ENCODE measurements at places on chromosomes 6 and 20. TPM values are rescaled to one million over a fixed set of nuclear protein-coding genes. Genes with fewer than 3 reads are reported as not detected.

- H3K4me3 ChIP-seq = no peak overlapping the region
- no peaks in the 10 kb centered on the region for H3K36me3 ChIP-seq
- H3K4me1 ChIP-seq = no peaks in the 10 kb centered on the region
- no peak for DNase-seq
- H3K27ac ChIP-seq = no peak overlapping the region
These were observed 247.8 kb downstream of the HAO1 start for GRCh38 chr20:7692478-7692877.

RAB44 gene
- polyA plus RNA-seq = not detected

CD24 gene
- 197 TPM for polyA plus RNA-seq

DNA sequence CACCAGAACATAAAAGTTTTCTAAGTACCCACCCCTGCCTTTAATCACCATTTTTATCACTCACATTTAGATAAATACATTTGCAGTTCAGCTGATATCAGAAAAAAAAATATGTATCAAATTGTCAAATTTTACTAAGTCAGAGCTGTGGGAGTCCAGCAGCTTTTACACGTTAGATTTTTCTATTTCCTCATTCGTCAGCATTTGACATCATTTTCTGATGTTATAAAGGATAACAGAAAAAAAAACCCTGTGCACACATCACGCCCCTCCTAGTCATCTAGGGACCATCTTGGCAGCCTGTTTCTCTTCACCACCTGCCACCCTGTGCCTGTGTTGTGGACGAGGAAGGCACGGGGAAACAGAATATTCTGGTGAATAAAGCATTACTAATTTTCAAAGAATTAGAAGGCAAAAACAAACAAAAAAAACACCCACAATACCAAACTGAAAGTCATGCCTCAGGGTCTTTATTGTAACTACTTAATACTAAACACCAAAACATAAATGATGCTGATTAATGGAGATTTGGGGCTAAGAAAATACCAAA, 12.4 kb downstream of the B4GALT5 start:
- H3K36me3 ChIP-seq = no peaks in the 10 kb centered on the region
- no peak overlapping the region for H3K4me3 ChIP-seq
- peaks cover 33% of the 10 kb centered on the region for H3K4me1 ChIP-seq
- no peaks in the 10 kb centered on the region for H3K27me3 ChIP-seq
- DNase-seq = no peak
- no peak overlapping the region for H3K27ac ChIP-seq

- H3K27me3 ChIP-seq = no peaks in the 10 kb centered on the region
- H3K27ac ChIP-seq = no peak overlapping the region
- no peak for DNase-seq
These were observed 29.5 kb downstream of the DACT2 start for GRCh38 chr6:168290095-168290494.

FAM83B gene
- not detected for polyA plus RNA-seq

PABPC1L gene
- polyA plus RNA-seq = 0.84 TPM

- no peaks in the 10 kb centered on the region for H3K4me1 ChIP-seq
- no peak for DNase-seq
- no peak overlapping the region for H3K4me3 ChIP-seq
These were observed 146.2 kb downstream of the COL21A1 start for GRCh38 chr6:56101141-56101553.

DNA sequence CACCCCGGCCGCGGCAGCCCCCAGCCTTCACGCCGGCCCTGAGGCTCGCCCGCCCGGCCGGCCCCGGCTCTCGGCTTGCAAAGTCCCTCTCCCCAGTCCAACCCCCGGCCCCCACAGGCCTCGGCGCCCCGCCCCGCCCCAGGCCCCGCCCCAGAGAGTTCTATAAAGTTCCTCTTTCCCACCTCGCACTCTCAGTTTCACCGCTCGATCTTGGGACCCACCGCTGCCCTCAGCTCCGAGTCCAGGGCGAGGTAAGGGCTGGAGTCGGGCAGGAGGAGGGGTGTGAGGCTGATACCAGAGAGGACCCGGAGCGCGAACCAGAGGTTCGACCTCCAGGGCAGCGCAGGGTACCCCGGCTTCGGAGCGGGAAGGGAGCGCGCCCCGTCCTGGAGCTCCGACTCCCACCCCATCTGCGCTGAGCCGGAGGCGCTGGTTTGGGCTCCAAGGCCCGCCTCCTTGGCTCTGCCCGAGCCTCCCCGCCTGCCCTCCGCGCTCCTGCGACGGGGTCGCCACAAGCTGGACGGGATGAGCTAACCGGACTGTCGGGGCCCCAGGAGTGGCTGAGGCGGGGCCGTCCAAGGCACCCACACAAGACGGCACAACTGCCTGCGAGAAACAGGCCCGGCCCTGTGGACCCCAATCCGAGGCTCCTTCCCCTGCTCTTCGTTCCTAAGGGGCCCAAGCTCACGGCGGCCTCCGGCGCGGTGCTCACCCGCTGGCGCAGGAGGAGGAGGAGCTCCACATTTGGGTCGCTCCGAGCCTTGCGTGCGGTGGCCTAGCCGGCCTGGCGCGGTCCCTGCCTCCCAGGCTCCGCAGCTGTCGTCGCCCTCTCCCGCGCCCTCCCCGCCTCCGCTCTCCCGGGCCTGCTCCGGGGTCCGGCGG, at the start of gene IRF4:
TSS of gene IRF4 (plus strand) at position 194 of the 882 bp plus-strand sequence. CDS start 1,401 bp downstream, outside the sequence.
- peak within 1 kb of the TSS; percentile 95 for H3K4me3 ChIP-seq
- H3K36me3 ChIP-seq = peaks cover 21% of the 10 kb centered on the region
- H3K4me1 ChIP-seq = peaks cover 44% of the 10 kb centered on the region
- peak; percentile 78 for DNase-seq

DNA sequence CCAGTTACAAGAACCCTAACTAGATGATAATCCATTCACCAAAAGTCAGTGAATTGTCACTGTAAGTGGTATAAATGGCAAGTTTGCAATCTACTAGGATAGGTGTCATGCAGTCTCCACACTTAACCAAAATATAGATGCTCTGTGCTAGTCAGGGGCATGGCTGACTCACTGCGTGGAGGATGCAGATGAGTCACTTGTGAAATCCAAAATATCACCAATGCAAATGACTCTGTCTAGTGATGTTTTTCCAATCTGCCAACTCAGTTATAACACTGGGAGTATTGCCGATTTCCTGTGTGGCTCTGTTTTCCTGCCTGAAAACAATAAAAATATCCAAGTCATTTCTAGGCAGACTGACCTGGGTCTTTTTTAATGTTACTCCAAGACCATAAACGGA, 47.8 kb upstream of the NRSN1 start:
- H3K36me3 ChIP-seq = peaks cover 5% of the 10 kb centered on the region
- no peak overlapping the region for H3K27ac ChIP-seq
- peaks cover 8% of the 10 kb centered on the region for H3K27me3 ChIP-seq
- no peaks in the 10 kb centered on the region for H3K4me1 ChIP-seq

DNA sequence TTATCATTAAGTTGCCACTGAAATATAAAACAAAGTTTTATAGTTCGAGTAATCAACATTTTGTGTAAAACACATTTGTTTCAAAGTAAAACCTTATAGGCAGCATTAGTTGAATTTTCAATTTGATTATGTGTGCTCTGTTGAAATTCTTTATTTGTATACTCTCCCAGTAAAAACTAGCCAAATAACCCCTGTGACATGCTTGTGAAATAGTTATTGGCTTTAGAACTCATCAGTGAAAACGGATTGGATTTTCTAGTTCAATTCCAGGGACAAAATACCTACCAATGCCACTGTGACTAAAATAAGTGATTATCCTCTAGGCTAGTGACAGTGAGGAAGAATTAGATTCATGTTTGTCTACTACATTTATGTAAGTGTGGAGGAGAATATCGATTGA, 212.9 kb downstream of the TMEM200A start:
- H3K4me1 ChIP-seq = peaks cover 11% of the 10 kb centered on the region
- no peaks in the 10 kb centered on the region for H3K36me3 ChIP-seq
- no peak overlapping the region for H3K4me3 ChIP-seq
- H3K27ac ChIP-seq = no peak overlapping the region

KCNK5 gene
- not detected for polyA plus RNA-seq

CDC5L gene
- polyA plus RNA-seq = 7.8 TPM

DNA sequence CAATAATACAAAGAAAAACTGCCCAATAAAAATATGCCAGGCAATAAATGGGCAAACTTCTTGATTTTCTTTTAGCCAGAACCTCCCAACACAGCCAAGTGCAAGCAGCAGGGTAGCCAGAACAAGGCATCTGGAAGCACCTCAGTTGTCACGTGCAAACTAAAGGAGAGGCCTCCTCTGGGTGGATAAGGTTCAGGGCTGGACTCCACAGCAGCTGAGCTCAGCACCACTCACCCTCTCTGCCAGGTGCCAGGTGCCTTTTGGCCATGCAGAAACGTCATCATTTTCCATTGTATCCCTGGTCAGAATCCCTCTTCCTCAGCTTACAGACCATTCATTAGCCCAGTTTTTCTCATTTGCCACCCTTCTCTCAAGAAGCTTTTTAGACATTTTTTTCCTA, 52.7 kb downstream of the SOD2 start:
- peaks cover 22% of the 10 kb centered on the region for H3K36me3 ChIP-seq
- H3K27ac ChIP-seq = no peak overlapping the region
- H3K4me1 ChIP-seq = no peaks in the 10 kb centered on the region

DNA sequence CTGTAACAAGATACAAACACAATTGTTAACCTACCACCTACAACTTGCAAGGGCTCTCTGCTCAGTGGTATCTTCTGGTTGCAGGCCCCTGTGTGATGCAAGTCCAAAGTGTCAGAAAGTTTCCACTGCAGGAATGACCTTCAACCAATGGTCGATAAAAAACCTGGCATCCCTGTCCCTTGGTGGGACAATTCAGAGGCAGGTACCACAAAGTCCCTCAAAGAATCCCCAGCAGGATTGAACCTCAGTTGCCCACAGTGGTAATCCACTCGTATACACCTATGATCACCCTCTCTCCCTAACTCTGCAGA, 15.9 kb downstream of the GLO1 start:
- no peak overlapping the region for H3K4me3 ChIP-seq
- no peaks in the 10 kb centered on the region for H3K27me3 ChIP-seq
- no peak overlapping the region for H3K27ac ChIP-seq
- H3K36me3 ChIP-seq = peaks cover 10% of the 10 kb centered on the region

- peaks cover 14% of the 10 kb centered on the region for H3K4me1 ChIP-seq
- H3K27ac ChIP-seq = no peak overlapping the region
- no peaks in the 10 kb centered on the region for H3K36me3 ChIP-seq
- no peaks in the 10 kb centered on the region for H3K27me3 ChIP-seq
These were observed 6.6 kb downstream of the FOXS1 start for GRCh38 chr20:31838646-31839292.

- peaks cover 12% of the 10 kb centered on the region for H3K4me1 ChIP-seq
- H3K36me3 ChIP-seq = no peaks in the 10 kb centered on the region
- peak overlapping the region; percentile 83 for H3K27ac ChIP-seq
- no peak for DNase-seq
These were observed 1.7 kb downstream of the SPDEF start for GRCh38 chr6:34554291-34555006.

- no peak overlapping the region for H3K27ac ChIP-seq
- DNase-seq = no peak
- H3K36me3 ChIP-seq = no peaks in the 10 kb centered on the region
- no peaks in the 10 kb centered on the region for H3K27me3 ChIP-seq
- H3K4me3 ChIP-seq = no peak overlapping the region
These were observed 650.3 kb upstream of the SLC35B3 start for GRCh38 chr6:9085709-9086070.

TRIM31 gene
- polyA plus RNA-seq = not detected

EGFL8 gene
- not detected for polyA plus RNA-seq

DNA sequence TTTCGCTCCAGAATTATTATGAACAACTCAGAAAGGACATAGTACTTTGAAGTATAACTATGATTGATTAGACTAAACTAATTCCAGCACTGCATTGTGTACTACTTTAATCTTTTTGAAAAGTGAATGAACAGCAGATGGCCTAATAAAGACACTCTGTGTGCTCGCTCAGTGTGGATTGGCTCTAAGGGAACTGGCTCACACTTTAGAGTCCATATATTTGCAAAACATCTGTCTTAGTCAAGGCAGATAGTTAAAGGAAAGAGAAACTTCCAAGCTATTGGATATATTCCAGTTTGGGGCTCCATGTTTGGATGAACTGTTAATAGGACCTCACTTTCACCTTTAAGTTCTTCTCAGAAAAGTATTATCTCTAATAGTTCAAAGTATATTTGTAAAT, 218.9 kb downstream of the EYA4 start:
- no peak for DNase-seq
- no peak overlapping the region for H3K27ac ChIP-seq
- H3K4me1 ChIP-seq = no peaks in the 10 kb centered on the region
- no peaks in the 10 kb centered on the region for H3K36me3 ChIP-seq

VSTM2L gene
- polyA plus RNA-seq = not detected

ADTRP gene
- polyA plus RNA-seq = not detected

PARD6B gene
- 0.93 TPM for polyA plus RNA-seq

DNA sequence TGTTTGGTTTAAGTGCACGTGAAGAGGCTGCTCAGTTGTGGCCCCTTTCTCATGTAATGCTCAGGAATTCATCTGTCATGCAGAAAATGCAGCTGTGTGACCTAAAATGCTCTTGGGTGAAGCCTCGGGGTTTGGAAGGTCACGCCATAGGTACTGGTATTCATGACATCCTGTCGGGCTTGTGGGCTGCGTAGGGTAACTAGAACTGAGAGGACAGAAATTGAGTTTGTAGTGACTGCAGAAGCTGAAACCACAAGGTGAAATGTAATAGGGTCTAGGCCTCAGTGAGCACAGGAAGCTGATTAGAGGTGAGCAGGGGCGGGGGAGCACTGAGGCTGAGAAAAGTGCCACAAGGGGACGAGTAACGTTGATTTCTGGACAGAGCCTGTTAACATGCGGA, 128.8 kb downstream of the SOBP start:
- H3K4me3 ChIP-seq = peak overlapping the region; percentile 43
- peaks cover 53% of the 10 kb centered on the region for H3K4me1 ChIP-seq
- H3K27ac ChIP-seq = peak overlapping the region; percentile 62

DNA sequence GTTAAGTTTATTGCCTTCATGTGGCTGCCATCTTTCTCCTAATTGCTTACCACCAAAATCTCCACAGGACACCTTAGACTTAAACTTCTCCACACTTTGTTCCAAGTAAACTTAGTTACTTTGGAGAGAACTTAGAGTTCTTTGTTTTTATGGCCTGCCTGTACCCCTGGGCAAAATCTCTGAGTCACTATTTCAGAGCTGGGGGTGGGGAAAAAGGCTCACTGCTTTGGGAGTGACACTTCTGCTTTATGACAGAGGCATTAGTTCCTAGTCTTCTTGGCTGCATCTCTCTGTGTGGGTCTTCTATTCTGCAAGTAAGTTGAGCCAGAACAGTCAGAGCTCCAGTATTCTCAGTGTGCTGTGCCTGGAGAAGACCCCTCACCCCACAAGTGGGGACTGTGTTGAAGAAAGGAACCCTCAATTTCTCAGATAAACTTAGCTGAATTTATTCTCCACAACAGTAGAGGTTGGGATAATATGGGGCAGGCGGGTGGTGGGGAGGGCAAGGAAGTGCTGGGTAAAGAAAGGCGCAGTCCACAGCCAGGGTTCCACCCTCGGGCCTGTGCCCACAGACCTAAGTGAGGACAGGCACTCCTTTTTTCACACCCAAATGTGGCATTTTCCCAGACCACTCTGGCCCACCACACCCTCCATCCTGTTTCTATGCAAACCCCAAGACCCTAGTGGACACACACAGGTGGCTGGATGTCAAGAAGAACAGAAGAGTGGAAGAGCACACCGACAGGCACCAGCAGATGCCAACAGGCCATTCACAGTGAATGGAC, 636.6 kb upstream of the MAN1A1 start:
- H3K4me3 ChIP-seq = no peak overlapping the region
- no peak overlapping the region for H3K27ac ChIP-seq
- H3K27me3 ChIP-seq = no peaks in the 10 kb centered on the region
- no peaks in the 10 kb centered on the region for H3K36me3 ChIP-seq
- H3K4me1 ChIP-seq = peaks cover 3% of the 10 kb centered on the region
- DNase-seq = no peak

All from naive B cell (primary cell).